Omental fat pad (tissue), 4 donors: ENCODE measurements at places on chromosomes 2 and 18. TPM values are rescaled to one million over a fixed set of nuclear protein-coding genes. Genes with fewer than 3 reads are reported as not detected.
A peak's percentile ranks its signal among the peaks of the same experiment; 100 is the strongest.

- DNase-seq, result peak; percentile 52
Observed at GRCh38 chr18:46071653-46072375, at the start of gene PSTPIP2. Gene PSTPIP2 (minus strand): TSS chr18:46072260. CDS start chr18:46072188, 72 bp downstream.

- no peak for DNase-seq
Observed at GRCh38 chr2:237591141-237591881, 777 bp upstream of the RAB17 start.

- no peak for DNase-seq
Observed at GRCh38 chr2:100941646-100942240, 60.3 kb upstream of the RPL31 start.

DNA sequence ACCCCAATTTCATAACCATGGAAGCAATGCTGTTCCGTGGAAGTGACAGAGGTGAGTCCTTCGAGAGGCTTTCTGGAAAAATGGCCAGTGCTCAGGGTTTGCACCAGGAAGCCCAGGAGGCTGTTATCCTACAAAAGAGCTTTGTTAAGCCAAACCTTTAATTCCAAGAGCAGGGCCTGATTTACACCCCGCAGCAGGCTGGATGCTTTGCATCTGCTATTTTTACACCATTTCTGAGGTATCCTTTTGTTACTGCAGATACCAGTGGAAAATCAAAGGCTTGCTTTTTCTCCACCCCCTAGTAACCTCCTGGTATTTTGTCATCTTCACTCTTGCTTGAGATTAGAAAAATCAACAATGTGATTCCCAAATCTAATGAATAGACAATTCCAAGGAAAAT is 380.6 kb downstream of the SOX11 start:
- DNase-seq, result no peak

DNA sequence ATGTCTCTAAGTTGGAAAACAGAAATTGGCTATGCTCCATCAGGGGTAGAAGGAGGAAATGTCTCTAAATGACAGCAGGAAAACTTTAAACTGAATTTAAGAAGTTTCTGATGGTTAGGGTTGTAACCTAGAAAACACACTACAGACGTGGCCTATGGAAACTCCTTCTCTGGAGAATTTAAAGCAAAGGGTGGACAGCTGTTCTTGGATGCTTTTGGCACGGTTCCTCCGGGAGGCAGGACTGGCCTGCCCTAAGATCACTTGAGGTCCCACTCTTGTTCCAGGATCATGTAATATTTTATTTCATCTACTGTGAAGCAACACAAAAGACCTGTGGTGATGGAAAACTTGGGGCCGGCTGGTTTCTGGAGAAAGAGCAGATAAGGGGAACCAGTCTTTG is 77.0 kb downstream of the NRP2 start:
- no peak for DNase-seq

- no peak for DNase-seq
Observed at GRCh38 chr2:46495231-46496030, 16.1 kb downstream of the TMEM247 start.

The GKN2 gene
- total RNA-seq, result not detected

- DNase-seq, result no peak
Observed at GRCh38 chr2:163662141-163662780, 73.5 kb downstream of the FIGN start.

GRCh38 chr2:101328474-101329007 is 20.0 kb upstream of the RNF149 start:
- DNase-seq, result no peak

DNA sequence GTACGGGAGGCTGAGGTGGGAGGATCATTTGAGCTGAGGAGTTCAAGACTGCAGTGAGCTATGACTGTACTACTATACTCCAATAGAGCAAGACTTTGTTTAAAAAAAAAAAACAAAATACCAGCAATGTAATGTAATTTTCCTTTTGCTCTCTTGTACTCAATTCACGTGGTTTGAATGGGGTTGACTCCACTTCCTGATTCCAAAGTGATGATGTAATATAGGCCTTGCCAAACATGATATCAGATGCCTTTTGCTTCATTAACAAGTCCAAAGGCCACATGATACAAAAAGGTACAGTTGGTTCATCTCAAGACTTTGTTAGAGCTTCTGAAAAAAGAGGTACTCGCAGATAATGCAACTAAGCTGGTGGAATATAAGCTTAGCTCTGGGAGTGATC is 321.8 kb downstream of the ZEB2 start:
- no peak for DNase-seq

The NPAS2 gene
- total RNA-seq, result 27.5 TPM

The CCDC138 gene
- total RNA-seq, result 4.7 TPM

DNA sequence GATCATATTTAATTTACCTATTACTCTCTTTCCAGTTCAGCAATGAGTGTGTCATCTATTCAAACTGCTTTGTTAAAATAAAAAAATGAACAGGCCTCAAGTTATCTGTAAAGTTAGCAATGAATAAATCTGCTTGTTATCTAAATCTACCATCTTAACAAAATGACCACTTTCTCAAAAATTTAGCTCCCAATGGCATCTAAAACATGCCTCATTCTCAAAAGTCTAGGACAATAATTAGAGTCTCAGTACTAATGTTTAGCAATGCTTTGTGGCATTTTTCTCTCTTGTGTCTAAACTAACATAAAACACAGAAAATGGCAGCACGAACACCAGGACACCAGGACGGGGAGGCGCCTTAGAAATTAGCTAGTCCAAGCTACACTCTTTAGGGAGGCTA is 3.6 kb upstream of the ASAP2 start:
- DNase-seq, result no peak

DNA sequence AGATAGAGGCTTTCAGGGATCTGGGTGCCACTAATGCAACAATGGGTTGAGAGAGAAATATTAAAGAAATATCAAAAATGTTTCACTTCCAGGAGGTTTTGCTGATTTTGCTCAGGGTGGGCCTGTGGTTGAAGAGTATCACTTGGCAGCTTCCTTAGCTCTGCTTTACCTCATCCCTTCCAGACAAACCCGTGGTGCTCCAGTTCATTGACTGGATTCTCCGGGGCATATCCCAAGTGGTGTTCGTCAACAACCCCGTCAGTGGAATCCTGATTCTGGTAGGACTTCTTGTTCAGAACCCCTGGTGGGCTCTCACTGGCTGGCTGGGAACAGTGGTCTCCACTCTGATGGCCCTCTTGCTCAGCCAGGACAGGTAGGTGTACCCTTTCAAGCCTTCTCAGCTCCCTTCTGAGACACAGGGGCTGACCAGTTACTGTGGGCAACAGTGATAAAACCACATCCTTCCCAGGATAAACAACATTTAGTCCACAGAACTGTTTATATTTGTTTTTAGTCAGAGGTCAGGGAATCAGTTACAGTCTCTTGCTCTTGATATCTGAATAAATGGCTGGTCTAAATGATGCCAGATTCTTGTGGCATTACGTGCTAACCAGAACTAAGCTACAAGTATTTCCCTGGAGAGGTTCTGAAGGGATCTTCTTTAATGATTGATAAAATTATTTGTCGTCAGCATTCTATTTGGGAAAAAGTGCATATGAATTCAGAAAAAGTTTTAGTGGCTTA is 7.0 kb downstream of the SLC14A1 start:
- DNase-seq, result no peak

GRCh38 chr2:73981081-73982001 is 3.4 kb upstream of the TET3 start:
- DNase-seq, result no peak

GRCh38 chr18:6591491-6591890 is 138.0 kb upstream of the ARHGAP28 start:
- no peak for DNase-seq

DNA sequence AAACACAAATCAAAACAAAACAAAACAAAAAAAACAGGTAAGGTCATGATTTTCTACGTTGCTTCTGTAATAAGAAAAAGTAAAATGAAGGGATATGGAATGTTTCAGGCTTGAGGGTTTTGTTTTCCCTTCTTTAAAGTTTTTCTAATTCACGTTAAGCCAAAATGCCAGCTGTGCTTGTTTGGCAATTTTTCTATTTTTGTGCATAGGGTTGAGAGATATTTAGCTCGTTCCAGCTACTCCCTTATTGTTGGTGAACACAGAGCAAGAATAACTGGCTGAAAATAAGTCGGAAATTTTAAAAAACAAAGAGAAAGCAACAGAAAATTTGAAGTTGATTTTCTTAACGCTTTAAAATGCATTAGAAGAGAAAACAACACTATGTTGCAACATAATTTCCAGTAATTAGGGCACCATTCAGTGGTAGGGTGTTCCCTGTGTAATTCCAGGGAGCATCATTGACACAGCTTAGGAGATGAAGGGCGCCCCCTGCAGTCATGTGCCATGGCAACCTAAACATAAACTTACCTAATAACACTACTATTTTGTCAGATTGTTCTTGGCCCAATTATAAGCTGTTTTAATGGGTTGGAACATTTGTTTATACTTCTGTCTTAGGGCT is 99.5 kb downstream of the DTNA start:
- peak; percentile 65 for DNase-seq

The CAMKMT gene
- total RNA-seq, result 16.2 TPM

The ACVR1 gene
- 25.8 TPM for total RNA-seq

The CACNB4 gene
- 1.6 TPM for total RNA-seq

- no peak for DNase-seq
Observed at GRCh38 chr2:234060236-234060635, 9.7 kb downstream of the SPP2 start.

DNA sequence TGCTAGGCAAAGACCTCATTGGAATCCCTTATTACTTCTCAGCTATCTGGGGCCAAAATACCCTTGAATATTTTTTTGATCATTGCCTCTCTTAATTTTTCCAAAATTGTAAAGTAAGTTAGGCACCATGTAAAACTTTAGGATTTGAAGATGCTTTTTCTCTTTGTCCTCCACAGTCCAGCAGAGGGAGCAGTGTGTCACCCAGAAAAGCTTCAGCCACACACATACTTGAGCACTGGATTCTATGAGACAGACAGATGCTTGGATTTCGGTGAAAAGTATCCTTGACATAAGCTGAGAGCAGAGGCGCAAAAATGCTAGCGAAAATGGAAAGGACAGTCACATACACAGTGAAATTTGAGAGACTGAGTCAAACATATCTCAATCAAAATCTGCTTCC is 74.7 kb upstream of the KCNJ3 start:
- DNase-seq, result no peak

DNA sequence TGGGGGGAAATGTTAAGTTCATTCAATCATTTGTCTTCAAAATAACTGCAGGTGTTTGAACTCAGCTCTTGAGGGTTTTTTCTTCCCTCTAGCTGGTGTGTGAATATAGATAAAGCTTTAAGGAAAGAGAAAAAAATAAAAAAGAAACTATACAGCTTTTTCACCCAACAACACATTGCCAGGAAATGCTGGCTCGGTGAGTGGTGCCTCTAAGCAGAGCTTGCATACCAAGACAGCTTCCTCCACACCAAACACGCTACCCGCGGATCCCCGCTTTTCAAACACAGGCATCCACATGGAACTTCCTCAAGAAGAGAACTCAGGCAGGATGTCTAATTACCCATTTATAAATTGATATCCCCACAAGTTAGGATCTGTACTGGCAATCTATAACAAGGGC is 69.8 kb upstream of the TANK start:
- no peak for DNase-seq

- no peak for DNase-seq
Observed at GRCh38 chr2:8669157-8669817, 12.6 kb upstream of the ID2 start.

DNA sequence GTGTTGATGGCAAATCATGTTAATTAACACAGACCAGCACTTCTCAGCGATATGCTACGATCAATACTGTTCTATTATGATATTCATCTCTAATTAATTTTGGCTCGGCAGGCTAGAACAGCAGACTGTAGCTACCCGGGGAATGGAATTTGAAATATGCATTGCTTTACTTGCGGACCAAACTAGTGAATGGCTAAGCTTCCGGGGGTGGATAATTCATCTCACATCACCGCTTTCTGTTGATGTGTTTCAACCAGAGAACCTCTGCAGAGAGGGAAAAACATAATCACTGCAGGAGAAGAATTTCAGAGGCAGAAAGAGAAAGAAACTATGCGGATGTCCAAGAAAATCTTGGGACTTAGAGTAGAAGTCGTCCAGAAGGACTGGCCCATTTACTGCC is 490.9 kb downstream of the STK39 start:
- no peak for DNase-seq

DNA sequence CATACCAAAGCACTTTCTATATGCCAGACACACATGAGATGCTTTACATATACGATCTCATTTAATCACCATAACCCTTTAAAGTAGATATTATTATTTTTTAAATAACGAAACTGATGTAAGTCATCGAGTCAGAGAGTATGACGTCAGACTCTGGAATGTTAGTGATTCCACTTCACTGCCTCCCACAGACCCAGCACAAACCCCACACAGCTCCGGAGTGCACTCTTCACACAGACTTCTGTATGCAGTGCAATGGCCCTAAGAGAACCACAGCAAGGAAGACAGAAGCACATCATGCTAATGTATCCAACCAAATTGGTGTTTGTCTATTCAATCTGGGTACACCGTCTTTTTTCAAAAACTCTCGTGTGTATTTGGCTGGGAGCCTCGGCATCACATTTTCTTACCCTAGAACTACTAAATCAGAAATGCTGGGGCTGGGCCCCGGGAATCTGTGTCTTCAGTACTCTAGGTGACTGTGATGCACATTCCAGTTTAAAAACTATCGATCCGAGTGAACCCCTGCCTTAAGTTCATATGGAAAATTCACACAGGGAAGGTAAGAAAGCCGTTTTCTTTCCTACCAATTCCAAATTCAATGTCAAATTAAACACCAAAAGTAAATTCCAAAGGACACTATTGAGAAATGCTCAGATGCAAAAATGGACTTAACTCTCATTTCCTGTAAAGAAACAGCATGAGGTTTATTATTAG is 117.7 kb upstream of the ACVR1C start:
- DNase-seq, result no peak

GRCh38 chr18:72419914-72420313 is 124.2 kb downstream of the CBLN2 start:
- no peak for DNase-seq

- DNase-seq, result no peak
Observed at GRCh38 chr2:170747921-170748320, 22.3 kb upstream of the ERICH2 start.

GRCh38 chr2:2639251-2640139 is 308.4 kb upstream of the MYT1L start:
- no peak for DNase-seq

GRCh38 chr2:69565431-69565839 is 78.1 kb downstream of the AAK1 start:
- peak; percentile 54 for DNase-seq

The EHBP1 gene
- total RNA-seq, result 91.3 TPM

- no peak for DNase-seq
Observed at GRCh38 chr2:29916571-29916970, 4.8 kb downstream of the ALK start.

DNA sequence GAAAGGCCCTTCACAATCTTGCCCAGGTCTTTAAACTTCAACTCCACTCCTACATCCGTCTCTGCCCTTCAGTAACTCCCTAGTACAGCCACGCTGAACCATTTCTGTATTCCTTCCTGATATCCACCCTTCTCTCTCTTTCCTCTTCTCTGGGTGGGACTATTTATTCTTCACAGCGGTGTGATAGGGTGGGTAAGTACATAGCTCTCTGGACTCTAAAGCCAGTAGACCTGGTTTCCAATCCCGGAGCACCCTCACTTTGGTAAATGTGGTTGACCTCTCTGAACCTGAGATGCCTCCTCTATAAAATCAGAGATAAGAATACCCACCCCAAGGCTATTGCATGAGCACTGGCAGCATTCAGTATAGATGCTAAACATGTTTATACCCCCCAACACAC is 86.7 kb downstream of the ATL2 start:
- DNase-seq, result no peak
